ENCODE measurements at places on chromosomes 11 and 22. TPM values are rescaled to one million over a fixed set of nuclear protein-coding genes. Genes with fewer than 3 reads are reported as not detected.
A peak's percentile ranks its signal among the peaks of the same experiment; 100 is the strongest.

The TRIM48 gene
- not detected for total RNA-seq

- no peak for DNase-seq
These were observed 39.4 kb upstream of the TTC12 start for GRCh38 chr11:113274713-113275582.

- DNase-seq, result no peak
These were observed 32.4 kb upstream of the SORL1-AS1 start for GRCh38 chr11:121485216-121485615.

DNA sequence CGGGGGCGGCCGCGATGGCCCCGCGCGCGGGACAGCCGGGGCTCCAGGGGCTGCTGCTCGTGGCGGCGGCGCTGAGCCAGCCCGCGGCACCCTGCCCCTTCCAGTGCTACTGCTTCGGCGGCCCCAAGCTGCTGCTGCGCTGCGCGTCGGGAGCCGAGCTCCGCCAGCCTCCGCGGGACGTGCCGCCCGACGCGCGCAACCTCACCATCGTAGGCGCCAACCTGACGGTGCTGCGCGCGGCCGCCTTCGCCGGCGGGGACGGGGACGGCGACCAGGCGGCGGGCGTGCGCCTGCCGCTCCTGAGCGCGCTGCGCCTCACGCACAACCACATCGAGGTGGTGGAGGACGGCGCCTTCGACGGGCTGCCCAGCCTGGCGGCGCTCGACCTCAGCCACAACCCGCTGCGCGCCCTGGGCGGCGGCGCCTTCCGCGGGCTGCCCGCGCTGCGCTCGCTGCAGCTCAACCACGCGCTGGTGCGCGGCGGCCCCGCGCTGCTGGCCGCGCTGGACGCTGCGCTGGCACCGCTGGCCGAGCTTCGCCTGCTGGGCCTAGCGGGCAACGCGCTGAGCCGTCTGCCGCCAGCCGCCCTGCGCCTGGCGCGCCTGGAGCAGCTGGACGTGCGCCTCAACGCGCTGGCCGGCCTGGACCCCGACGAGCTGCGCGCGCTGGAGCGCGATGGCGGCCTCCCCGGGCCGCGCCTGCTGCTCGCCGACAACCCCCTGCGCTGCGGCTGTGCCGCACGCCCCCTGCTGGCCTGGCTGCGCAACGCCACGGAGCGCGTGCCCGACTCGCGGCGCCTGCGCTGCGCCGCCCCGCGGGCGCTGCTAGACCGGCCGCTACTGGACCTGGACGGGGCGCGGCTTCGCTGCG is 697 bp downstream of the TPBGL start:
- peak; percentile 76 for DNase-seq

The FAM180B gene
- total RNA-seq, result not detected

DNA sequence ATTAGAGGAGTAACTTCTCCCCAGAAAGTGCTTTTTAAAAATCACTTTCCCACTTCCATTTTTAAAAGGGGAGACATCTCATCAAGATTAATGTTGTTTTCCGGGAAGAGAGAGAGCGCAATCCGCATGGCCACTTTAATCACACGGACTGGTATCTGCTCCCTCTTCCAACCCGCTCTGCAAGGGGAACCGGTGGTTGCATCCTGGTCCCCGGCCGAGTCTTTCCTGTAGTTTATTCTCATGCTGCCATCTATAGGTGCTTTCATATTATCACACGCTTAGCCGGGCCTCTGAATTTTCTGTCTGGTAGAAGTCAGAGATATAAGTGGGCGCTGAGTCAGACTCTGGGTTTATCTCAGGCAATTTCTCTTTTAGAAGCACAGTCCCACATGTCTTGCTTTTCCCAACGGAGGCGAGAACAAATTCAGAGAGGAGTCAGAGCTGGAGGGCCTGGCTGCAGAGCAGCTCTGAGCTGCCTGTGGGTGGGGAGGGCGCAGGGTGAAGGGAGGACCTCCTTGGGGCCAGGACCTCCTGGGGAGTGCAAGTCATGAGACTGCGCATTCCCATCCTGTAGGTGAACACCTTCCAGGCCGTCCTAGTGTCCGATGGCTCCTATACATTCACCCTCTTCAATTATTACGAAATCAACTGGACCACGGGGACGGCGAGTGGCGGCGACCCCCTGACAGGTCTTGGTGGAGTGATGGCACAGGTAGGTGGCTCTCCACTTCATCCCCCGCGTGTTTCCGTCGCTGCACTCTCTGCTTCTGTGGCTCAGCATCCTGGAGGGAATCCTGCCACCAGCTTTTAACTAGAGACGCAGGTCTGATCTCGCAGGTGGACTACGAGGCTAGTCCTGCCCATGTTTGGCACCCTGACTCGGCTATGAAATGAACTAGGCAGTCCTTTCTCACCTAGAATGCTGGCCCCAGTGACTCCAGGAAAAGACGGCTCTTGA is 11.7 kb downstream of the TECTA start:
- peak; percentile 81 for DNase-seq

DNA sequence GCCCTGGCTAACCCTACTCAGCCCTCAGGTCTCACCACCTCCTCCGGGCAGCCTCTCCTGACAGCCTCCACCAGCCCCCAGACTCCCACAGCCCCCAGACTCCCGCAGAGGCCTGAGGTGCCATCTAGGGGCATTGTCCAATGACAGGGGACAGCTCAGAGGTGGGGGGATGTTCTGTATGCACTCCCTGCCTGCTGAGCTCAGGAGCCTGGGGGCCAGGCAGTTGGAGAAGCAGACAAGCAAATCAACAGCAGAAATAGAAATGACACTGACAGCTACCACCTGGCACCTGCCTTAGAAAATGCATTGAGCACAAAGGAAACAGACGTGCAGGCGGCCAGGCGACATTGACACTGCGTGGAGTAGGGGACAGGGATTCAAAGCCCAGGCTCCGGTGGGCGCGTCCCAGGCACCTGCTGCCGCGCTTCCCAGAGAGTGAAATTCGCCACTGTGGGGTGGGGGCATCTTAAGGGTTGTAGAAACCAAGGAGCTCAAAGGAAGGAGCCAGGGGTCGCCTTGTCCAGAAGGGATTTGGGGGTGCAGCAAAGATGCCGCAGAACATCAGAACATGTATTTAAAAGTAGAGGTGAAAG is 22.5 kb upstream of the WNT7B start:
- no peak for DNase-seq

- peak; percentile 53 for DNase-seq
These were observed 9.0 kb upstream of the DLAT start for GRCh38 chr11:112016088-112016764.

The NUP50 gene
- total RNA-seq, result 61.6 TPM

- DNase-seq, result peak; percentile 50
These were observed 45.6 kb upstream of the CHRM4 start for GRCh38 chr11:46437122-46437689.

- DNase-seq, result no peak
These were observed 1.0 kb downstream of the KIAA1671 start for GRCh38 chr22:24953384-24954113.

DNA sequence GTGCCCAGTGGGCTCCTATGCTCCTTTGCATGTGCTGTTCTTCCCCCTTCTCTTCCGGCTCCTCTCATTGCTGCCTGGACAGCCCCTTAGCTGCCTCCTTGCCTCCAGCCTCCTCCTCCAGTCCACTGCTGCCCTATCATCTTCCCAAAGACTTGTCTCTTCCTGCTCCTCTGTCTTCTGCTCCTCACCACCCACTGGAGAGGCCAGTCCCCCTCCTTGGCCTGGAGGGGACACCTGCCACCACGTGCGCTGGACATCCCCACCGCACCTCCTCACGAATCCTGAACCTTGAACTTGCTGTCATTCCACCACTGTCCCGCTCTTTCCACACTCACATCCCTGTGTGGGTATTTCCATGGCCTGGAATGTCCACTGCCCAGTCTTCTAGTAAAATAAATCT is 49.8 kb downstream of the MICAL2 start:
- DNase-seq, result no peak

DNA sequence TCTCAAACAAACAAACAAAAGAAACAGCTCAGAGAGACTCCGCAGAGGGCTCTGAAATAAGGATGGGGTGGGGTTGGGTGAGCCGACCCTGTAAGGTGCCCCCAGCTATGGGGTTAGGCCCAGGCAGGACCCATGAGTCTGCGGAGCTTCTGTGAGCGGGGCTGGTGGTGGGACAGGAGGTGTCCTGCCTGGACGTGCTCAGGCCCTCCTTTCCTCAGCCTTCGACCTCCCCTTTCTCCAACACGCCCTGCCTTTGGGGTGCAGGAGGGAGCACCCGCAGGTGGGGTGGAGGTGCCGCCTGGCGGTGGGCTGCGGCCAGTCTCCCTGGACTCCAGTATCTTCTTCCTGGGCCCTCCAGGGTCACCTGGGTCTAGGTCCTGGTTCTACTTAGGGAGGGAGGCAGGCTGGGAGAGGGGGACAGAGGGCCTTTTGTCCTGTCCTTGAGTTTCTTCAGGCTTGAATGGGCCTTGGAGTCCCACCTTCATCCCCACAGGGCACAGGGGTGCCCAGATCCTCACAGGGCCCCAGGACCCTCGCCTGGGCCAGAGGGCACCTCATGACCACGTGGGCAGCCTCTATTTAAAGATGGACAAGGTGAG is 12.3 kb downstream of the PRR33 start:
- DNase-seq, result no peak

- no peak for DNase-seq
These were observed 14.4 kb downstream of the GRAP2 start for GRCh38 chr22:39915295-39915726.

GRCh38 chr11:119608781-119609180 is 120.2 kb downstream of the NECTIN1 start:
- DNase-seq, result no peak

DNA sequence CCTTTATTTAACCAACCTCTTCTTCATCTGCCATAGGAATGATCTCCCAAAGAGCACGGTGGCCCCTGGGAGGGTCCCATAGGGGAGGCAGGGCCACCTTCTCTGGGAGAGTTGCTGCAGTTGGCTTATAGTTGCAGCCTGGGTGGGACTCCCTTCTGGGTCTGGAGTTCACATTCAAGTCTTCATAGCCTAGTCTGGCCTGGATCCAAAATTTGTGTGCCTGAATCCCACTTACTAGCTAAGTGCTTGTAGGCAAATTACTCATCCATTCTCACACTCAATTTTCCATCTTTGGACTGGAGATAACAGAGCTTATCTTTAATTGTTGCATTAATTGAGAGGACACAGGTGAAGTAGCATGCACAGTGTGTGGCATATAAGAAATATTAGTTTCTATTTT is 163.6 kb downstream of the GRIK4 start:
- no peak for DNase-seq

- DNase-seq, result no peak
These were observed 1375.1 kb upstream of the TENM4 start for GRCh38 chr11:80815752-80816453.

- DNase-seq, result no peak
These were observed 36.7 kb downstream of the CLMP start for GRCh38 chr11:123158033-123159003.

- DNase-seq, result peak; percentile 41
These were observed 24.5 kb upstream of the RAG2 start for GRCh38 chr11:36622431-36623136.

The SHISAL1 gene
- 11.4 TPM for total RNA-seq

DNA sequence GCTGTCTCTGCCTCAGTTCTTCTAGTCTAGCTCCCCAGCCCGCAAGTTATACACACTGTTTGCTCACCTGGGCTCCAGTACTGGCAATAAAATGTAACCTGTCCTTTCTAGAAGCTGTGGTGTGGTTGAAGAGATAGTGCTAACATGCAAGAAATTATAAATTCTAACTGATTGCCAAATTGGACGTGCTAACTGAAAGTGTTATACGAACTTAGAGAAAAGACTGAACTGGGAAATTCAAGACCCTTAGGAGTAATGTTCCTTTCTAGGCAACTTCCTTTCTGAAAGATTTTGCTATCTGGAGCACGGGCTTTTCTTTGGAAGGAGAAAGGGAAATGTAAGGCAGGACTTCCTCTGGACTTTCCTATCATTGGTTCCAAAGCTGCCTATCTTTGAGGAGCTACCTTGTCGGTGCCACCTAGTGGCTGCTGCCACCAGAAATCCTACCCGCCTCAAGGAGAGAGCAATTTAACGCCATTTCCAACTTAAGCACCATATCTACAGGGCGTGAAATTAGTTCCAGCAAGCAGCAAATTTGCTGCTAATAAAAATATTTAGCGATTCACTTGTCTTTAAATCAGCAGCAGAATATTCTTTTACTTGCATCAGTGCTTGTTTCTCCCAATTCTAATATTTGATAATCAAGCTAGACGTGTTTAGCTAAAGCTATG is 12.7 kb upstream of the TMEM218 start:
- peak; percentile 73 for DNase-seq

DNA sequence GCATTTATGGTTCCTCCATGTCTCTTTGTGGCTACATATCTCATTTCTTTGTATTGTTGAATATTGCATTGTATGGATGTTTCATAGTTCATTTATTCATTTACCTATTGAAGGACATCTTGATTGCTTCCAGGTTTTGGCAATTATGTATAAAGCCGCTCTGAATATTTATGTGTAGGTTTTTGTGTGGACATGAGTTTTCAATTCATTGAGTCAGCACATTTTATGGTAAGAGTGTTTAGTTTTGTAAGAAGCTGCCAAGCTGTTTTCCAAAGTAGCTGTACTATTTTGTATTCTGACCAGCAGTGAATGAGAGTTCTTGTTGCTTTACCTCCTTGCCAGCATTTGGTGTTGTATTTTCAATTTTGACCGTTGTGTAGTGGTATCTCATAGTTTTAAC is 39.2 kb downstream of the KDM2A start:
- DNase-seq, result peak; percentile 28

The SPON1 gene
- total RNA-seq, result 42.9 TPM

The CCDC188 gene
- 0.45 TPM for total RNA-seq

The SORL1 gene
- 1.4 TPM for total RNA-seq

DNA sequence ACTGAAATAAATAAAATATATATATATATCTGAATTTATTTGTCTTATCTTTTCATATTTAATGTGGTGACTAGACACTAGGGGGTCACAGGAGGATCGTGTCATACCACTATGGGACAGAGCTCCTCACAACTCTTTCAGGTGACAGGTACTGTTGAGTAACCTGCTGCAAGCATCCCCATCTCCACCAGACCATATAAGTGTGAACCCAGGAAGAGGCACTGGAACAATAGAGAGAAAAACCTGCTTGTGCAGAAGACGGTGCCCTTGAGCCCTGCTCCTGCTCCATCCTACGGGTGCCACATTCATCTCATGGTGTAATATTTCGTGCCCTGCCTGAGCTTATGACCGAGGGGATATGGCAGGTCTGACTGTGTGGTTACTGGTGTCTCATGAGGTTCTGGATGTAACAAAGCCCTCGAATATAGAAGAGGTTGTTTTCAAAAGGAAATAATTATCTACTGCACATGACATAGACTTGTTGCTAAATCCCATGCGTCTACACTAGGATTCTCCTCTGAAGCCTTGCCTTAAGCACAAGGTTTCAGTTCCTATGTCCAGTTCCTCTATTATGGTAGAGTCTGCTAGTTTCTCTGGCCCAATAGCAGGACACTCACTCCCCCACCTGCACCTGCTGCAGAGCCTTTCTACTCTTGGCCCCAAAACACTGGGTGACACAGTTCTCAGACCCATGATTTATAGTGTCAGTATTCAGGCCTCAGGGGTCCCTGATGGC is 70.4 kb downstream of the GGTLC2 start:
- no peak for DNase-seq

The GSTP1 gene
- total RNA-seq, result 172 TPM

DNA sequence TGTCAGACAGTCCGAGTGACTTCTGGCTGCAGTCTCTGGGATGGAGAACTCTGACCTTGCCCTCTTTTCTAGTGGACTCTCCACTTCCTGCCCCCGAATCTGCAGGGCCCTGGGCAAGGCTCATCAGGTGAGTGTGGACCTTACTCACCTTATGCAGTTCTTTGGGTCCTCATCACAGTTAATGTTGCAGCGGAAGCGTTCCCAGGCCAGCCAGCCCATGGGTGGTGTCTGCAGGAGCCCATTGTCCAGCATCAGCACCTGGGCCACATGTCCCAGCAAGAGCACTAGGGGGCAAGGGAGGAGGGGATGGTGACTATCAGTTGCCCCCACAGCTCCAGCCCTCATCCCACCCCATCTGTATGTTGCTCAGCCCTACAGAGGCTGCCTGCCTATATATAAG is 2.3 kb downstream of the NAGA start:
- DNase-seq, result no peak

Measured in fibroblast of the aortic adventitia (primary cell).